Right lung (tissue), 10 donors: ENCODE measurements at places on chromosomes 7 and 10. TPM values are rescaled to one million over a fixed set of nuclear protein-coding genes. Genes with fewer than 3 reads are reported as not detected.

Gene SMO
- polyA plus RNA-seq, result 59.7 TPM

Gene EDRF1
- polyA plus RNA-seq, result 61.4 TPM

Gene GHITM
- 113 TPM for polyA plus RNA-seq

Gene SHTN1
- polyA plus RNA-seq, result 34.0 TPM

Gene GAD2
- polyA plus RNA-seq, result not detected

Gene SUN3
- 0.53 TPM for polyA plus RNA-seq

DNA sequence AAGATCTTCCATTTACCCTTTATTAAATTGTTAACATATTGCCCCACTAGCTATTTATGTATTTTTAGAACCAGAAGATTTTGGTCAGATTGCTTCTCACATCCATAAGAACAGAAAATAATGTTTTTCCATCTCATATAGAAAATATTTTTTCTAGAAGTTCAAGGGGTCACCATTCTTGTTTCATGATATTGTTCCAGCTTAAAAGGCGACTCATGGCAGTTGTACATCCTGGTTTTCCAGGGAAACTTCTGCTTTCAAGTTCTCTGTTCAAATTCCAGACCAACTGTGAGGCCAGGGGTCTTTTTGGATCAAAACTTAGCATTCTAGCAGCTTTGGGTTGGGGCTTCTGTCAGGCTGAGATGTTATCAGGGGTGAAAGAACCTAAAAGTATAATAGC lies 84.4 kb downstream of the LRRC4 start:
- no peak for DNase-seq

DNA sequence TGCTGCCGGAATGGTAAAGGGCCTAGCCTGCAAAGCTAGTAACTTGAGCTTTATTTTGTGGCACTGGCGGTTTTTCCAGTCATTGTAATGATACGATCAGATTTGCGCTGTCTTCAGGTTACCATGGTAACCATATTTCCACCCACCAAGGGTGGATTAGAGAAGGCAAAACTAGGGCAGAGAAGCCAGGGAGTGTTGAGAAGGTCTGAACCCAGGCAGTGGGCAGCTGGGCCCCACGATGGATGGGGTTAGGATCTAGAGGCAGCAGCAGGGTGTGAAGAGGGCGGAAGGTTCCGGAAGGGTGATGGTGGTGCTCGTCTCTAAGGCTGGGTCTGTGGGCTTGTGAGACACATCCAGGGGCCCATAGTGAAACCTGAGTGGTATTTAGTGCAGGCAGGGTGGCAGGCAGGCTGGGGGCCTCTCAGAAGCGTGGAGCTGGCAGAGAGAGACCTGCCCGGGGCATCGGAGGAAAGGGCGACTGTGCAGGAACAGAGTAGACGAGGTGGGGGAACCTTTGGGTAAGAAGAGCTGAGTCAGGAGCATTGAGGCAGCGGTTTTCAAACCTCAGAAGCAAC lies 87.9 kb upstream of the GTF2I start:
- DNase-seq, result no peak

DNA sequence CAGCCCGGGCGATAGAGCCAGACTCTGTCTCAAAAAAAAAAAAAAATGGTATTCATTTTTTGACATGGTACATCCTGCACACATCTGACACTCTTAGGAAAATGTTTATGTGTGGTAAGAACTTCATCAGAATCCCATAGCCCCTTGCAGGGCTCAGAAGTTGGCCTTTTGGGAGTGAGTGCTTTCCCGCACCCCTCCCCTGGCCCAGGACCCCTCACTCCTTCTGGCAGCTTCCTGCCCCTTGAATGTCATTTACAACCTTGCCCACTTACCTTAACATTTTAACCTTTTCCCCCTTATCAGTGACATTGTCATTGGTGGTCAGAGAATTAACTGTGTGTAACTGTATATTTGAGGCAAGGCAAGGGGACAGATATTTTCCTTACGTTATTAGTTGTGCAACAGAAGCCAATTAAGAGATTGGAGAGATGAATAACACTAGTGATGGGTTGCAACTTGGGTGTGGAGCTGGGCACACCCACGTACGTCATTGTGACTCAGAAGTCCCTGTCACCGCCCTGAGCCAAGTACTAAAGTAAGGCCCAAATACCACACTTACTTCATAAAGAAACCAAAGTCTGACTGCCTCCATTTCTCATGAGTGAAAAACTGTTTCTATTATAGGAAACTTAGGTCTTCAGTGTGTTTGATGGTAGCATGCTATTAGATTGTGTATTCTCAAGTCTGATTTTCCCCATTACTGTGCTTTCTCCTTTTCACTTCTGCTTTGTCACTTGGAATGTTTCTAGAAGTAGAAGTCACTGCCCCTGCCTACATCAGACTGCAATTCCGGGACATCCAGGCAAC lies 31.6 kb downstream of the OGDH start:
- no peak for DNase-seq

DNA sequence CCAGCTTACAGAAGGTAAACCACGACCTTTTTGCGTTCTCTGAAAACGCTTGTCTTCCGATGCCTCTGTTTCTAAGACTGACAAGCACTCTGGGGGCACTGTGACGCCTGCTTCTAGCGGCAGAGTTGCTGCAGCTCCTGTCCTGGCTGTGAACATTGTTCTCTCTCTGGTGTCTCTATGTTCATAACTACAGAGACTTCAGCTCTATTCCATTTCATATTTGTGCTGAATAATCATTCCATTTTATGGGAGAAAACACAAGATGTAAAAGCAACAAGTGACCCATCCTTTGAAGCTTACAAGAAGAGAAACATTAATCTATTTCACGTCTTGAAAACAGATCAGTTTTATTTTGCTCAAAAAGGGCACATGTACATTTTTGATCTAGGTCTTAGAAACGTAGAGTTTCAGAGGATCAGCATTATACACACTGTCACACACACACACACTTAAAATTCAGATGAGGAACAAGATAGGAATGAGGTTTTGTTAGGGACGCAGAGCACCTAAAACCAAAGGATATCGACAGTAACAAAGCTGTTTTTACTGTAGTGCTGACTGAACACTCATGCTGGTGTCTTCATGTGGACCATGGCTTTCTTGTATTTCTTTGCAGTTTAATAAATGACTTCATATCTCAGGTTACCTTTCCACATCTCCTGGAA lies 3.0 kb downstream of the IKZF1 start:
- no peak for DNase-seq

DNA sequence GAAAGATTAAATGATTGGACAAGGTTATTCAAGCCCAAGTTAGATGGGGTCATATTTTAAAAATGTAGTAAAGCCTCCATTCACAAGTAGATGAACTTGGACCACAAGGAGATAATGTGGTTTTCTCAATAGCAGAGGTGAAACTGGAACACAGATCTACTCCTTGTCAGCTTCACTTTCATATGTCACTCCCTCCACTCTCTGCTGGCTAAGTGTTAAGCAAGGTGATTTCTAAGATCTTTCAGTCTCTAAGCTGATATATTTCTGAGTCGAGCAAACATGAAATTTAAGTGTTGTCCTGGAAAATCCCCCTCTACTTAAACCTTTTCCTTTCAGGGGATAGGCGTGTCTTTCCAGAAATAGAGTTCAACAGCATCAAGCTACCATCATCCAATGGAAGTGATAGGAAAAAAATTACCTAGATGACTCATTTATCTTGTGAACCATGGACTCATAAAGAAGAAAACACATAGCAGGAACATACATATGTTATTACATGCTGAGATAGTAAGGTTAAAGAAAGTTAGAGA lies 275.0 kb downstream of the PTEN start:
- no peak for DNase-seq

GRCh38 chr7:17558135-17558534 lies 259.7 kb downstream of the AHR start:
- DNase-seq, result no peak

GRCh38 chr7:28939367-28939766 lies 18.8 kb downstream of the TRIL start:
- no peak for DNase-seq

DNA sequence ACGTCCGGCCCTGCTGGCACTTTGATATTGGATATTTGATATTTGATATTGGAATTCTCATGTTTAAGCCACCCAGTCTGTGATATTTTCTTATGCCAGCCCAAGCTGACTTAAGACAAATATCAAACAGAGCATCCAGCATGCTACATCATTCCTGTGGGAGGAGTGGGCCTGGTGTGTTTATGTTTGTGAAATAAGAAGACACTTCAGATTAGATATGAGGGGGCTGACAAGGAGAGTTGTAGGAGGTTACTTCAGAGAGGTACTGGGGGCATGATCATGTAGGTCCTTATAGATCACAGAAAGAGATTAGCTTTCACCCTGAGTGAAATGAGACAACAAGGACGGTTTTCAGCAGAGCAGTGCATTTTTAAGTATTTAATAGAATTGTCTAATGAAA lies 382.9 kb downstream of the SEMA3D start:
- no peak for DNase-seq

GRCh38 chr7:80333040-80333439 lies 178.8 kb downstream of the GNAT3 start:
- no peak for DNase-seq

GRCh38 chr10:91467114-91467513 lies 57.0 kb downstream of the HECTD2 start:
- DNase-seq, result no peak

DNA sequence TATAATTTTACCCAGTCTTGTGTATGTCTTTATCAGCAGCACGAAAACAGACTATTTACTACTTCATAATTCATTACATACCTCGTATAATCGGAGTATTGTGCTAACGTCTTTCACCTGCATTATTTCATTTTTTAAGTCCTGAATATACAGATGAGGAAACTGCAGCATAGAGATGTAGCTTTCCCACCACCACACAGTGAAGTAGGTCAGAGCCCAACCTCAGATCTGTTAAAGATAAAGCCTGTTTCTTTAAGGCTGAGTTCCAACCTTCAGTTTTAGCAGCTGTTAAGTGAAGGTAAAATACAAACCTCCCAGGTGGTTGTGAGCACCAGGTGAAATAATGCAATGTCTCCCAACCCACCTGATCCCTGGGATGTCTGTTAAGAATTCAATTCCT lies 2.0 kb upstream of the ADAM12 start:
- no peak for DNase-seq

DNA sequence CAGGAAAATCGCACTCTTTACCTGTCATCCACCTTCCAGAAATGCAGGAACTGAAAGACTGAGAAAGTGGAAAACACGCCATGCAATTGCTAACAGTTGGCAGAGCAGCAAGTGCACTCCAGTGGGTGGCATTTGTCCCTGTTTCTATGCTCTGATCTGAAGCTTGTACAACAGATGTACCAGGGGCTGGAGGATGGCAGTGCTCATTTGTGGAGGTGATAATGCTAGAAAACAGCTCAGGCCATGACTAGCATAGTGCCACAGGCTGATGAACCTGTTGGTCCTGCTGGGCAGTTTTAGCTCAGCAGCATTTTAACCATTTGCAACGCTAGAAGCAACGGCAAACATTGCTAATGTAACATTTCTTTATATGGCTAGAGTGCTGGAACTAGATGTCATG lies 199.9 kb upstream of the NRP1 start:
- DNase-seq, result no peak

DNA sequence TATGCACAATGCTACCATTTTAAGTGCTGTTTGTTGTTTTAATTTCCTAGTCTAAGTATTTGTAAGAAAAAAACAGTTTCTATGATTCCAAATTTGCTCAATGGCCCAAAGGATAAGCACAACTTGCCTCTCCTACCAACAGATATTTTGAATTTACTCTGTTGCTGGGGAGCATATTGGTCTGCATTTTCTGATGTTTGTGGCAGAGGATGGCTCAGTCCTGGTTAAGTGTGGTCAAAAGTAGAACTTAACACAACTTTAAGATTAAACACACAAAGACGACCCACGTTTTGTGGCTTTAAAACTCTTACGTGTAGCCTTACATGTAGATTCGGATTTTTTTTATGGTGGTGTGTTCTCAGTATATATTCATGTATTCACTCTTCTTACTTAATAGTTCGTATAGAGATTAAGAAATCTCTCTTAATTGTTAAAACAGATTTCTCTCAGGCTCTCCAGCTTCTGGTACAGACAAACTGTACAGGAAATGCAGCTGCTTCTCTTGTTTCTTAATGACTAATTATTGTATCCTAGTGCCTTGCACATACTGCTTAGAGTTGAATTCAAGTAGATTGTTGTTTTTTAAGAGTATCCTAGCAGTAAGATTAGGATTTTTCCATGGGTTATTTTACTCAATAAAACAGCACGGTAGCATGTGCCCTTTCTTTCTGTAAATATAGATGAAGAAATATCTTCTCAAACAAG lies 86.2 kb downstream of the GPR85 start:
- no peak for DNase-seq

GRCh38 chr10:71266918-71267442 lies 52.1 kb upstream of the SLC29A3 start:
- no peak for DNase-seq

- DNase-seq, result no peak
These were observed 354.9 kb upstream of the SEMA3C start for GRCh38 chr7:81273601-81274397.

DNA sequence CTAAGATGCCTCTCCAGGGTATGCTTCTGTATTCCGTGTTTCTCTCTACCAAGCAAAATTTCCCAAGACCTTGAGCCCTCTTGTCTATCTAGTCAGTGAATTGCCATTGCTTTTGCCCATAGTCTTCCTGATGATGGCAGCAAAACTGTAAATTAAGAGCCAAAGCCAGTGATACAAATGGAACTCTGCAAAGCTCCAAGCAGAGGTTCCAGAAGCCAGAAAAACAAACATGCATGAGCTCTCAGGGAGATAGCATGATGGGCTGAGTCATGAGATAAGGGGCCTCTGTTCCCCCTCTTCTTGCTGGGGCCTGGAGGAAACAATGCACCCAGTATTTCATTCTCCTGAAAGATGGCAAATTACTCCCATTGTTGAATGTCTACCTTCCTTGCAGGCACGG lies 24.7 kb downstream of the LSMEM1 start:
- no peak for DNase-seq

DNA sequence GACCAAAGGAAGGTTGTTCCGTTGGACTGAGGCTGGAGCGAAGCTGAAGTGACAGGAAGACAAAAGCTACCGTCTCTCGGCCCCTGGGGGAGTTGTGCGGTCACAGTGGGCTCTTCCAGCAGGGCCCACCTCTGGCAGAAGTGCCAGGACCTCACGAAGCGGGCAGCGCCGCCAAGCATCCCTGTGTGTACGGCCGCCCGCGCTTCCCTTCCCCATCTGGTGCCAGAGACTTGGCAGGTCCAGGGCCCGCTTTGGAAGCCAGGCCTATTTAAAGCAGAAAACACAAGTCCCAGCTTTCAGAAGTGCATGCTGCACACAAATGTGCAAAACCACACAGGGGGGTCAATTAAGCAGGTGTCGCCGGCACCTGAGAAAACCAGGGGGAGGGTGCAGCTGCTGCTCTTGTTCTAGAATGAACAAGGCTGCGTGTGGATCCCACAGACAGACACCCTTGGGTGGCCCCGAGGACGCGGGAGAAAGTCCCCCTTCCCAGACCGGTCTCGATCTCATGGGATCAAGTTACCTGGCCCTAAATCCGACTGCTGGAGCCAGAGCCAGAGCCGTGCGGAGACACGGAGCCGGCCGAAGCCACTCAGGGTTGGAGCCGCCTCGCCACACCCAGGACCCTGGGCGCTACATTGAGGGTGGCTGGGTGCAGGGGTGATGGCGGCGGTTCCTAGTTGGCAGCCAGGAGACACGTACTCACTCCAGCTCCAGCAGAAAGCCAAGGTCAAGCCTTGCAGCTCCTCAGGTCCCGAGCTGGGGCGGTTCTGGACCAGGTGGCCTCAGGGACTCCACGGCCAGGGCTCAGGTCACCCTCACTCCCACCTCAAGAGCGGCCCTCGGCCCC lies 51.8 kb upstream of the PPP2R2D start:
- DNase-seq, result no peak
